ENCODE measurements at places on chromosomes 2 and 18.

- DNase-seq: no peak
These were observed 18.1 kb downstream of the SMAD2 start for GRCh38 chr18:47912343-47912742.

DNA sequence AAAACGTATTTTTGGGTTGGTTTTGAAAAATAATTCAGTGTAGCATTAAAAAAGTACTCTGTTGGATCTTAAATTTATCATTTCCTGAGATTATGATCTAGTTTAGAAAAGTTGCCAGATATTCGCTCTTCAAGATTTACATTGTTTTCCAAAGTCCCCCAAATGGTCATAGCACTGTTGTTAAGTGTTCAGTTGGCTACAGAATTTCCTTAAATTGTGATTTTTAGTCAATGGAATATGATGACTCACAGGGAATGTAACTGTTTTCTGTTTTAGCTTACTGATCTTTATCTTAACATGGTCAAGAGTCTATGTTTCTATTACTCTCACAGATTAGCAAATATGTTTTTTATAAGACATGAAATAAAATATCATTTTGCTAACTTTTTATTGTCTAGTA is 23.2 kb downstream of the PLCL1 start:
- DNase-seq: no peak

GRCh38 chr2:10597956-10598355 is 91.8 kb downstream of the NOL10 start:
- no peak for DNase-seq

DNA sequence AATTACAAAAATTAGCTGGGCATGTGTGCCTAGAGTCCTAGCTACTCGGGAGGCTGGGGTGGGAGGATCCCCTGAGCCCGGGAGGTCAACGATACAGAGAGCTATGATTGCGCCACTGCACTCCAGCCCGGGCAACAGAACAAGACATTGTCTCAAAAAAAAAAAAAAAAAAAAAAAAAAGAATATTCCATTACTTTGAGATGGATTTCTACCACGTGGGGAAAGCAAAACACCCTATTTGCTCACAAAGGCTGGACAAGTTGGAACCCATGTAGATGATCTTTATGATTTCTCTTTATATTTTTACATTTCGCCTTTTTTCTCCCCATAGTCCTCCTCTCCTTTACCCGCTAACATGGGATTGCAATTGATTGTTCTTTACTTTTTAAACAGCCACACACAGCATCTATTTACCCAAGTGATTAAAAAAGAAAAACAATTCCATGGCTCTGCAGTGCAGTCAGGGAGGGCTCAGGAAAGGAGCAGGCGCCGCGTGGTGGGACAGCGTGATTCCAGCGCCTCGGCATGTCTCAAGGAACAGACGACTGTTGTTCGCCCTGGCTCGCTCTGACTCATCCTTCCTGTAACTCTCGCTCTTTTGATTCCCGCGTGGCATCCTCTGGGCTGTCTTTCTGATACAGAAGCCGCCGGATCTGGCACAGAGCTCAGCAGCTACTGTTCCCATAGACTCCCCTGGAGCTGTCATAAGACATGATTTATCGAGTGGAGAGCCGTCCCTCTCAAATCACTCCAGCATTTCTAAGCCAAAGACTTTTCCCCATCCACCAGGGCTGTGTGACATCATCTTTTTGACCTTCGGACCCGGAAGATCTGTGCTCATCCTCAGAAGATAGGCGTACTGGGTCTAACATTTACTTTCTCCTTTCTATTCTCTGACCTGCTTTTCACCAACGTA is 230.4 kb upstream of the AGAP1 start:
- DNase-seq: no peak

DNA sequence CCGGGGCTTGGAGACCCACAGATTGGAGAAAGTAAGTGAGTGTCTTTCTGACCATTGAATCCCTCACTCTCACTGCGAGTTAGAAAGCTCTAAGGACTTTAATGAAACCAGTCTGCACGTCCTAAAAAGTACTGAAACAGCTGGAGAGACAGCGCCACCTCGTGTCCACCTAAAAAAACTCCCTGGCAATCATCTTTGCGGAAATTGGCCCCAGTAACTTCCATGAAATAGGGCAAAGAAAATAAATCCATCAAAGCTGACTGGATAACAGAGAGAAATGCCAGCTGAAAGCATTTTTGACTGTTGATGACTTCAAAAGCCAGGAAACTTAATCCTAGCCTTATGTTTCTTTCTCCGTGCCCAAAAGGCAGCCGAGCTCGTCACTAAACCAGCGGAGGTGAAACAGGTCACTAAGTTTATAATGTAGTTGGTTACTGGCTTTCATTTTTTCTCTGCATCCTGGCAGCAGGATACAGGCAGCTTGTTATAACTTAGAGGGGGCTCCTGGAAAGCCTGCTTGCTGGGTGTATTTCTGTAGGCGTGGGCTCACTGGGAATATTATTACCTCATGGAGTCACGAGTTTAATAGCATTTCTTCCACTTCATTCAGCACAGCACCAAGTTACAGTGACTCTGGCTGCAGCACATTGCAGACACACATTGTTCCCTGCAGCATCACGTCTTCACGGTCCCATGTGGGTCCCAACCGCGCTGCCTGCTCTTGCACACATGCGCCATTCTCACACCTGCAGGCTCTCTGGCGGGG is 266.5 kb downstream of the HRH4 start:
- DNase-seq: peak; percentile 13

DNA sequence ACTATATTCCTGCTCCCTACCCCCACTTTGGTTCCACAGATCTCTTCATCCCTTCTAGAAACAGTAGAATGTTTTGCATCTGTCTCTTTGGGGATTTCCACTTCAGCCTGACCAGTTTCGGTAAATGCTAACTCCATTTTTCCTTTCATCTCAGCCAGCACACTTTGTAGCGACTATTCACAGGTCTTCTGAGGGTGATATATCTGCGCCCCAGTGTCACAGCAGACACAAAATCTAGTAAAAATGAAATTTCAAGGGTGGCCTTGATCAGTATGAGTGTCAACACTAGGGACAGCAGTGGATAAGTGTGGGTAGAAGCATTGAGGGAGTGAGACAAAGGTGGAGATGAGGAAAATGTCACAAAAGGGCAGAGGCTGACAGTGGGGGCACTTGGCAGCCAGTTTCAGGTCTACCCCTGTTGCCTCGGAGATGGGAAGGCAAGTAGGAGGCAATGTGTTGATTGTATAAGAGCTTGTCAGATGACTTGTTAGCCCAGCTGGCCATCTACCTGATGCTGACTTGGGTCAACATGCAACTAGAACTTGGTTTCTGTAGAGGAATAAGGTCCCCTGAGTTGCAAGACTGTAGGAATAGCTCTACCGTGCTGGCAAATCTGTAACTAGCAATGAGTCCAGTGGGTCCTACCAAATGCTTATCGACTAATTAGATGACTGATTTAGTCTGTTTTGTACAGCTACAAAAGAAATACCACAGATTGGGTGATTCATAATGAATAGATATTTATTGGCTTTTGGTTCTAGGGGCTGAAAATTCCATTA is 60.7 kb downstream of the CXCR4 start:
- DNase-seq: no peak

GRCh38 chr2:149994057-149994728 is 406.6 kb upstream of the MMADHC start:
- no peak for DNase-seq

GRCh38 chr18:12659904-12660605 is 2.1 kb upstream of the SPIRE1 start:
- DNase-seq: no peak

DNA sequence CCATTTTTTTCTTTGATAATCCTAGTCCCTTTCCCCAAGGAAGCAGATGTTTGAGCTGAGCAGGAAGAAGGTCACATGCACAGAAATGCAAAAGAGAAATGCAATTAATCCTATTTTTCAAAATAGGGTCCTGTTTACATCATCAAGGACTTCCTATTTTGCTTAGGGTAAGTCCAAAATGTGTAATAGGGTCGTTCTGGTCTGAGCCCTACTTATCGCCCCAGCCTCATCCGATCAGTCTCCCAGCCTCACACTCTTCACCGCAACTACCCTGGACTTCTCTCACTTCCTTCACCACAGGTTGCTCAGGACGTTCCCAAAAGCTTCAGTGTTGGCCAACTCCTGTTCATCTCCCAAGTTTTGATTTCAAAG is 32.8 kb downstream of the FOSL2 start:
- DNase-seq: no peak

- no peak for DNase-seq
These were observed 415.6 kb upstream of the SALL3 start for GRCh38 chr18:78564030-78564429.

DNA sequence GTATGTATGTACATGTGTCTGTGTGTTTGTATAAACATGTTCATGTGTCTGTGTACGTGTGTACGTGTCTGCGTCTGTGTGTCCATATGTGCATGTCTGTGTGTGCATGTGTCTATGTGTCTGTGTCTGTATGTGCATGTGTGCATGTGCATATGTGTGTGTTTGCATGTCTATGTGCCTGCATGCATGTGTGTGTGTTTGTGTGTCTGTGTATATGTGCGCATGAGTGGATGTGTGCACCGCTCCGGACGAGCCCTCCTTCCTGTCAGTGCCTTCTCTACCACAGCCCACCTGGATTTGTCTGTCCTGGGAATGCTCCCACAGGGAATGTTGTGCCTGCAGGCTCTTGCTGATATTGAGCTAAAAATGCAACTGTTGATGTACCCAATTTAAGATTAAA is 113.3 kb upstream of the EPC2 start:
- no peak for DNase-seq

- DNase-seq: no peak
These were observed 76.2 kb downstream of the CHRNA1 start for GRCh38 chr2:174688079-174688478.

GRCh38 chr2:85185431-85185940 is 52.3 kb downstream of the TCF7L1 start:
- DNase-seq: no peak

DNA sequence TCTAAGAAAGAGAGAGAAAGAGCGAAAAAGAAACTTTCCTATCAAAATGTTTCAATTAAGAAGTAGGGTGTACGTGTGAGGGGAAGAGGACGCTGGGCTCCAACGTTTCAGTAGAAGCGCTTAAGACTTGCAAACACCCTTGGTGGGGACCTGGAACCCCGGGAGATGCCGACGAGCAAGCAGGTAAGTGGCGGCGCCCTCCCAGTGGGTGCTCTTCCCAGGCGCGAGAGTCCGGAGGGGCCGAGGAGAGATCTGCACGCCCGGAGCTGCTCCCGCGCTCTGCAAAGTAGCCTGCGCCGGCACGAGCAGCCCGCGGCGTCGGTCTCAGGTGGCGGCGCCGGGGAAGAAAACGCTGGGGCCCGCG is 678 bp upstream of the OTX1 start:
- DNase-seq: no peak

GRCh38 chr2:110946902-110947301 is 173.8 kb upstream of the BCL2L11 start:
- no peak for DNase-seq

GRCh38 chr18:10060841-10061240 is 147.0 kb downstream of the VAPA start:
- no peak for DNase-seq

DNA sequence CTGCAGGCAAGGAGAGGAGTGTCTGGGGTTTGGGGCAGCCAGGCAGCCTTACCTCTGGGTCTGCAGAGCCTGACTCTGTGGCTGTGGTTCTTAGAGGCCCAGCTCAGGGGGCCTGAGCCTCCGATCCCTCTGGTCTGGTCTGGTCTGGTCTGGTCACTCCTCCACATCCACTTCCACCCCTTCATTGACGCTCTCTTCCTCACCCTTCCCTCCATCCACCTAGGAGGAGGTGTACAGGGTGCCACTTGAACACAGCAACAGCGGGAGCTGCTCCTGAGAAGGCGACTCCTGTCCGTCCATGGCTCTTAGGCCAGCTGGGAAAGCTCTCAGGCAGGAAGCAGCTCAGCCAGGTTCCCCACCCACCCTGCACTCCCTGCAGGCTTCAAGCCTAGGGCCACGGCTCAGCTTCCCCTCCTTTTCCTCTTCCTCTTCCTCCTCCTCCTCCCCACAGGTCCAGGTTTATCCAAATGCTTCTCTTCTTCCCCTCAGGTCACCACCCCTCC is 16.9 kb downstream of the GPR55 start:
- DNase-seq: no peak

GRCh38 chr2:45024600-45025291 is 15.5 kb upstream of the SIX2 start:
- no peak for DNase-seq

DNA sequence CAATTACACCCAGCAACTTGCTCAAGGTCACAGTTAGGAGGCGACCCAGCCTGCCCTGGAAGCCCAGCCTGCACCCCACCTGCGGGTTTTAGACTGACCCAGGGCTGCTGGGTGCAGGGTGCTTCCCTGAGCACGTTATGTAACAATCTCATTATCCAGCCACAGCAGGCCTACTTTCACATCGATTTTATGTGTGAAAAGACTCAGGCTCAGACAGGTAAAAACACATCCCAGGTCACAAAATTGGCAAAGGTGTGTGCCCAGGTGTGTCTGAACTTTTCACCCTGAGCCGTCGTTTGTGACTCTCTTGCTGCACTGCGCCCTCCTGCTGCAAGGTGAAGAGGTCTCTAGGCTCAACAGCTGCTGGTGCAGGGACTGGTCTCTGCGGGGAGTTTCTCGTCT is 668.2 kb upstream of the HS6ST1 start:
- no peak for DNase-seq

- DNase-seq: no peak
These were observed 33.4 kb downstream of the UGP2 start for GRCh38 chr2:63875131-63875527.

GRCh38 chr2:3001615-3002560 is 375.7 kb downstream of the EIPR1 start:
- DNase-seq: no peak

DNA sequence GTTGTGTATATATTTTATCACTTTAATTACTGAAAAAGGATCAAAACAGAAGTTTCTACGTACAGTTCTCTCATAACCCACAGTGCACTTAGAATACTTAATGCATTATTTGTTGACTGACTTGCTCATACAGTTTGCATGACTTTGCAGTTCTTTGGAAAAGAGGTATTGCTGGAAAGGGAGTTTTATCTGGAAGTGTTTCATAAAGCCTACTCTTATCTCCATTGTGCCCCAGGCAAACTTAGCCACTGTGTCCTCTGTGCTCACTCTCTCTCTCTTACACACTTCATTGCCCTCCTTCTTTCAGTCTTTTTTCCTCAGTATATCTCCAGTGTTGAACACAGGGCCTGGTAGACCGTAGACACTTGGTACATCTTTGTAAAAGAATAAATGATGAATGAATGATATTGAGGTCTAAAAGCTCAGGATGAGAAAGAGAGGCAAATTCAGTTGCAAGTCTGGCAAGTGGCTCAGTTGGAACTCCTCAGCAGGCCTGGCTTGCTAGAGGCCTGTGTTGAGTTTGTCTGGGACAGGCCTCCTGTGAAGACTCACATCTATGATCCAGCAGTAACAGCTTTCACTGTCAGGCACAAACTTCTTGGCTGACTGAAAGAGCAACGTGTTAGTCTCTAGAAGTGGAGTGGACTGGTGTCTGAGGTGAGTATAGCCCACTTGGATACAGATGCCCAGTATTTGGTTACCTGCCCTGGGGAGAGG is 56.1 kb downstream of the SETBP1 start:
- no peak for DNase-seq

- no peak for DNase-seq
These were observed 1.3 kb downstream of the TMEM163 start for GRCh38 chr2:134717286-134718022.

Measured in stimulated activated CD4-positive, alpha-beta T cell treated with anti-CD3 and anti-CD28 coated beads, Interleukin-15, amount 100 ng/mL, for 1 hour (primary cell).